Mesothelial cell of epicardium (in vitro differentiated cells): ENCODE measurements at places on chromosomes 4 and X.

- H3K4me3 ChIP-seq: no peak overlapping the region
- H3K27ac ChIP-seq: no peak overlapping the region
Observed at GRCh38 chr4:94006932-94007331, 178.4 kb downstream of the ATOH1 start.

DNA sequence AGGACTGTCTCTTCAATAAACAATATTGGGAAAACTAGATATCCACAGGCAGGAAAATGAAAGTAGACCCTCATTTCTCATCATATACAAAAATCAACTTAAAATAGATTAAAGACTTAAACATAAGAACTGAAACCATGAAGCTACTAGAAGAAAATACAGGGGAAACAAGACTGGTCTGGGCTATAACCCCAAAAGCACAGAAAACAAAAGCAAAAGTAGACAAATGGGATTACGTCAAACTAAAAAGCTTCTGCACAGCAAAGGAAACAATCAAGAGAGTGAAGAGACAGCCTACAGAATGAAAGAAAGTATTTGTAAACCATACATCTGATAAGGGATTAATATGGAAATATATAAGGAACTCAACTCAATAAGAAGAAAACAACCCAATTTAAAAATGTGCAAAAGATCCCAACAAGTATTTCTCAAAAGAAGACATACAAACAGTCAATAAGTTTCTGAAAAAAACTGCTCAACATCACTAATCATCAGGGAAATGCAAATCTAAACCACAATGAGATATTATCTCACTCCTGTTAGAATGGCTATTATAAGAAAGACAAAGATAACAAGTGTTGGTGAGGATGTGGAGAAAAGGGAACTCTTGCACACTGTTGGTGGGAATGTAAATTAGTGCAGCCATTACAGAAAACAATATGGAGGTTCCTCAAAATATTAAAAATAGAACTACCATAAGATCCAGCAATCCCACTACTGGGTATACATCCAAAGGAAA, 325.3 kb upstream of the RASGEF1B start:
- peaks cover 8% of the 10 kb centered on the region for H3K27me3 ChIP-seq
- no peak overlapping the region for H3K27ac ChIP-seq
- DNase-seq: no peak
- no peak overlapping the region for H3K4me3 ChIP-seq
- no peaks in the 10 kb centered on the region for H3K4me1 ChIP-seq

- H3K4me3 ChIP-seq: no peak overlapping the region
- H3K27me3 ChIP-seq: no peaks in the 10 kb centered on the region
- no peak overlapping the region for H3K27ac ChIP-seq
- DNase-seq: no peak
- peaks cover 8% of the 10 kb centered on the region for H3K4me1 ChIP-seq
- peaks cover 6% of the 10 kb centered on the region for H3K36me3 ChIP-seq
Observed at GRCh38 chr4:167811958-167812357, 280.4 kb upstream of the ANXA10 start.

GRCh38 chrX:139889760-139890159, 43.1 kb downstream of the ATP11C start:
- no peak for DNase-seq
- peaks cover 1% of the 10 kb centered on the region for H3K36me3 ChIP-seq
- no peaks in the 10 kb centered on the region for H3K27me3 ChIP-seq
- H3K4me3 ChIP-seq: no peak overlapping the region

GRCh38 chr4:85369703-85370380, 105.1 kb upstream of the ARHGAP24 start:
- H3K4me3 ChIP-seq: no peak overlapping the region
- no peaks in the 10 kb centered on the region for H3K36me3 ChIP-seq
- peaks cover 6% of the 10 kb centered on the region for H3K27me3 ChIP-seq
- peaks cover 3% of the 10 kb centered on the region for H3K4me1 ChIP-seq

DNA sequence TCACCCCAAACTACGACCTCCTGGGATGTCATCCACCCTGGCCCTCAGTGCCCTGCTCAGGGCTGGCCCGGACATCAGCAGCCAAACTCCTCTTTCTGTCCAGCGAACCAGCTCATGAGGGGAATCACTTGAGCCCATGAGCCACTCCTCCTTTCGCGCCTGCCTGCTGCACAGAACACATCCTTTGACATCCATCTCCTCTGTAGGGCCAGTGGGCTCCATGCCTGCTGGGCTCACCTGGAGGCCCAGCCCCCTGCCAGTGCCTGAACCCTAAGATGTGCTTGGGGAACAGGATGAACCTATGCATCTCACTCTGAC, 43.5 kb downstream of the ABLIM2 start:
- no peak overlapping the region for H3K4me3 ChIP-seq
- H3K4me1 ChIP-seq: peaks cover 7% of the 10 kb centered on the region
- no peak overlapping the region for H3K27ac ChIP-seq
- no peak for DNase-seq
- no peaks in the 10 kb centered on the region for H3K36me3 ChIP-seq

DNA sequence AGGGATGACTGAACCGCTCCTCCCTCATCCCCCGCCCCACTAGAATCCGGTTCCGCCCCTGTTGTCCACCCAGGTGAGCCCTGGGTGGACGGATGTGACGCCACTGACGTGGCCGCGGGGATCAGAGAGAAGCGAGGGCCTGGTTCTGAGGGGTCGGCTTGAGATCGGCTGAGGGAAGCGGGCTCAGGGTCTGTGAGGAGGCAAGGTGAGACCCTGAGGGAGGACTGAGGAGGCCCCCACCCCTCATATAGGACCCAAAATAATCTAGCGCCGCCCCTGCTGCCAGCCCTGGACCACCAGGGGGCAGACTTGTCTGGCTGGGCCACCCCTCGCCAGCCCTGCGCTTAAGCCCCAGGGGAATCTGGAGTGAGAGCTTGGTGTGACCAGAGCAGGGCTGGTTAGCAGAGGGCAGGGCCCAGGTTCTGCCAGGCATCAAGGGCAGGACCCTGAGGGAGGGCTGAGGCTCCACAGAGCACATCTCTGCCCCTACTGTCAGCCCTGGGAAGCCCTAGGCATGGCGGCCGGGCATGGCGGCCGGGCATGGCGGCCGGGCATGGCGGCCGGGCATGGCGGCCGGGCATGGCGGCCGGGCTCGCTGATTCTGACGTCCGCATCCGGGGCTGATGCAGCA, at the start of gene MAGEA8:
MAGEA8 (plus strand) TSS at position 103 of the 631 bp plus-strand sequence. CDS start 3,090 bp downstream, outside the sequence.
- H3K27ac ChIP-seq: no peak within 1 kb of the TSS
- no peaks in the 10 kb centered on the region for H3K27me3 ChIP-seq
- H3K4me3 ChIP-seq: no peak within 1 kb of the TSS
- H3K36me3 ChIP-seq: no peaks in the 10 kb centered on the region
- DNase-seq: no peak
